ENCODE measurements at places on chromosomes 5 and 9. TPM values are rescaled to one million over a fixed set of nuclear protein-coding genes. Genes with fewer than 3 reads are reported as not detected.

NMUR2 gene
- total RNA-seq = not detected

ABLIM3 gene
- 10.0 TPM for total RNA-seq

HNRNPA0 gene
- 12.2 TPM for total RNA-seq

ARL10 gene
- 7.9 TPM for total RNA-seq

NTNG2 gene
- total RNA-seq = 4.5 TPM

SIT1 gene
- not detected for total RNA-seq

PPP6C gene
- total RNA-seq = 50.6 TPM

BTNL9 gene
- not detected for total RNA-seq

SLC34A3 gene
- not detected for total RNA-seq

IFT74 gene
- total RNA-seq = 18.5 TPM

PCDHA7 gene
- total RNA-seq = under 0.01 TPM

IFNA13 gene
- total RNA-seq = not detected

JAKMIP2 gene
- 3.3 TPM for total RNA-seq

CCL27 gene
- 0.34 TPM for total RNA-seq

ARL14EPL gene
- total RNA-seq = not detected

CTXN3 gene
- not detected for total RNA-seq

STPG3 gene
- not detected for total RNA-seq

ANKRD31 gene
- total RNA-seq = under 0.01 TPM

KLF9 gene
- 54.5 TPM for total RNA-seq

DND1 gene
- total RNA-seq = 1.00 TPM

DNM1 gene
- total RNA-seq = 0.77 TPM

SGCD gene
- 70.8 TPM for total RNA-seq

GNAQ gene
- 64.9 TPM for total RNA-seq

ZNG1F gene
- 7.1 TPM for total RNA-seq

BARX1 gene
- not detected for total RNA-seq

TNFSF15 gene
- total RNA-seq = under 0.01 TPM

ORM1 gene
- total RNA-seq = not detected

SCGB3A2 gene
- total RNA-seq = not detected

KIF12 gene
- total RNA-seq = under 0.01 TPM

All from melanocyte of skin (primary cell).